Stimulated activated CD8-positive, alpha-beta memory T cell treated with anti-CD3 and anti-CD28 coated beads, Interleukin-15, amount 100 ng/mL, for 1 hour (primary cell): ENCODE measurements at places on chromosomes 4 and X.

DNA sequence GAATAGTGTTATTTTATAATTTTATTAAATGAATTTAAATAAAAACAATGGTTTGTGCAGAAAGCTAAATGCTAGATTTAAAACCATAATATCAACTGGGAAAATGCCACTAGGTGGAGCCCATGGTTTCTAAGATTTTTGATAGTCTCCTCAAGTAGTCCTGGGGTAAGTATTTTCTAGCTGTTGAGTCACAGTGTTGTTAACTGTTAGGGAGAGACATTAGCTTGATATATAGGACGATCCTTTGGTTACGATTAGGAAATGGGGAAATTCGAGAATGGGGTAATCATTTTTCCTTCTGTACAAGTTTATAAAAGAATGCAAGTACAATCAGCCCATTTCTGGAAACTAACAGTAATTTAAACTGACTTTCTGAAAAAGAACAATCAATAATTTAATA, 378.4 kb downstream of the ANKRD50 start:
- no peak for DNase-seq

DNA sequence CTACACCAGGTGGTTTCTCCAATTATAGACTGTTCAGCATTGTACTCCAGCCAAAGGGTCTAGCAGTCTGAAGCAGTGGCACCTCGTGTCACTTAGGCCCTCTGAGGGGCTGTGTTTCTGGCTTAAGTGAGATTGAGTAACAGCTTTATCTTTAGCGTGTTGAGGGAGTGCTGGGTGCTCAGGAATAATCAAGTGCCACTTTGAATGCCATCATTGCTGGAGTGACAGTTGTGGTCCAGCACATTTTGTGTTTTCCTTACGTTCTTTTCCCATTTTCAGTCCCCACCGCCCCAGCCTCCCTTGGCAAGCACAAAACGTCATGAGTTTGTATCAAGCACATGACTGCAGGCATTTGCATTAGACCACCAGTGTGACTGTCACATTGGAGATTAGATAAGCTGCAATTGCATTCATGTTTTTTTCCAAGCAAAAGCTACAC, 58.7 kb downstream of the FNIP2 start:
- no peak for DNase-seq

- no peak for DNase-seq
Observed at GRCh38 chrX:19684311-19684710, 169.0 kb upstream of the MAP3K15 start.

GRCh38 chr4:108901291-108901690, 138.4 kb upstream of the ETNPPL start:
- DNase-seq = no peak

DNA sequence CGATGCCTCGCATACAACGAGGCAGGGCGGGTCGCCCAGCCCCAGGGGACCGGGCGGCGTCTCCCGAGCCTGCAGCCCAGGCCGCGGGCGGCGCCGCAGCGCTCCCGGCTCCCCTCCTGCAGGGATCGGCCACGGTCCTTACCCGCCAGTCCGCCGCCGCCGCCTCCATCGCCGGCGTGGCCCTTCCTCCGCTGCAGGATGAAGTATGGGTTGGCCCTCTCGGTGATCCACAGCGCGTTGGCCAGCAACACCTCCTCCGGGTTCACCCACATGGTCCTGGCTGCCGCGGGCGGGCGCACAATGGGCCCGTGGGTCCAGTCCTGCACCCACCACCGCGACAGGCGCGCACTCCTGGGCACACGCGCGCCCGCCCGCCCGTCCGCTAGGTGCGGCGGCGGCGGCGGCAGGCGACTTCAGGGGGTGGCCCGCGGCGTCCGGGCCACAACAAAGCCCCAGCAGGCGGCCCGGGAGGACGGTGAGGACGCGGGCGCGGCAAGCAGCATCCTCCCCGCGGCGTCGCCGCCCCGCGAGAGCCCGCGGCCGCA, 339 bp downstream of the TBC1D9 start:
- DNase-seq = no peak

- no peak for DNase-seq
Observed at GRCh38 chr4:119873132-119873531, 193.5 kb downstream of the MAD2L1 start.

DNA sequence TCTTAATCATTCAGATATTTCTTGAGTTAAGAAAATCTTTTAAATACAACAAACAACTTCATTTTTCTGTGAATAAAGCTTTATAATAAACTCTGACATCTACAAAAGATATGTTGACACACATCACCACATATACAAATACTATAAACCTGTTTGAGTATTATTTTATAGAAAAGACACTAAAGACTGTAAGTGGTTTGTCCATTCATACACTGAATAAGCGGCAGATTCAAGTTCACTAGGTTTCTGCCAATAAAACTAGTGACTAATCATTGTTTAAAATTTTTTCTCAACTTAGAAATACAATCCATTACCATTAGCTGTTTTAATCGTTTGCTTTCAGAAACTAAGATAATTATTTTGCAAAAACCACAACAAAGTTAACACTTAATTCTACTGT, 1900.0 kb downstream of the C4orf33 start:
- no peak for DNase-seq

DNA sequence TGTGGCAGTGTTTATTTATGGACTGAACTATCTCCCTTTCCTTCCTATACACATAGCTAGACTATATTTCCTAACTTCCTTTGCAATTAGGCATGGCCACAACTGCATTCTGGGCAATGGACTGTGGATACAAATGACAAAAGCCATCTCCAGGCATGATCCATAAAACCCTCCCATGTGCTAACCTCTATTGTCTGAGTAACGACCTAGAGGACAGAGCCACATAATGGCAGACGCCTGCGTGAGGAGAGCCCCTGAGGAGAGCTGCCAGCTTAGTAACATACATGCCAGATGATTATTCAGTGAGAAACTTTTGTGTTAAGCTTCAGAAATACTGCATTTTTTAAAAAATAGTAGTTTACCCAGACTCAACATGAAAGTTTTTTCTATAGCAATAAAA, 142.9 kb downstream of the ADGRA3 start:
- no peak for DNase-seq

DNA sequence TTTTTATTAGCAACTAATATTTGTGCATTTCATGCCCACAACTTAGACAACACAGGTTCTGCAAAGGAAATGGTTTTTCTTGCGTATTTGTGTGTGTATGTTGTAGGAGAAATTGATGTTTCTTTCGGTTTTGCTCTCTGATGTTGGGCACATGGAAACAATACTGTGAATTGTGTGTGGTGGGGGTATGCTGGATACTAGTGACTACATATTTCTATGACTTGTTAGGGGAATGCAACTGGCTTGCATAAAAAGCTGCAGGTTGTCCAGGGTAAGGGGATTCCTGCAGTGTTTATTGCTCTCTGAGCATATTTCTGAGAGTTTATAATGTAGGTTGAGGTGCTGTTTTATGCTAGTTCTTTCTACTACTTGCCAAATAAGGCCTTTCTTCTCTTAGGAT, 11.6 kb downstream of the DLG3 start:
- no peak for DNase-seq

GRCh38 chrX:146241902-146242301, 424.3 kb downstream of the SLITRK2 start:
- DNase-seq = no peak

DNA sequence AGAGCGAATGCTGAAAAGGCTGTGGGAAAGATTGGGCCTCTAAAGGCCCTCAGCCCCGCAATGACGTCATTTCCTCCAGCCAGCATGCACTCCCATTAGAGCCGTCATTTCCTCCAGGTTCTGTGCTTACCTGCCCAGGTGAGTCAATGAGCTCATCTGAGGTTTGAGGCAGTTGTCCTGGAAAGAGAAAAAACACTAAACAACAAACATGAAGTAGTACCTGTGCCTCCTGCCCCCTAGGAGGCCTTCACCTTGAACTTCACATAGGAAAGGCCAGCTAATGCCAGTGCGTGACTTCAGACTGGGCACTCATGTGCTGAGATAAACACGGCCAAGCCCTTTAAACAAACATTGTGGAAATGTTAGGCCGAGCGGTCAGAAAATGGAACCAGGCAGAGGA, 55.9 kb downstream of the FHDC1 start:
- DNase-seq = no peak

GRCh38 chrX:15911734-15912550, 57.3 kb upstream of the AP1S2 start:
- DNase-seq = no peak

GRCh38 chr4:156738766-156739165, 232.8 kb downstream of the PDGFC start:
- no peak for DNase-seq

DNA sequence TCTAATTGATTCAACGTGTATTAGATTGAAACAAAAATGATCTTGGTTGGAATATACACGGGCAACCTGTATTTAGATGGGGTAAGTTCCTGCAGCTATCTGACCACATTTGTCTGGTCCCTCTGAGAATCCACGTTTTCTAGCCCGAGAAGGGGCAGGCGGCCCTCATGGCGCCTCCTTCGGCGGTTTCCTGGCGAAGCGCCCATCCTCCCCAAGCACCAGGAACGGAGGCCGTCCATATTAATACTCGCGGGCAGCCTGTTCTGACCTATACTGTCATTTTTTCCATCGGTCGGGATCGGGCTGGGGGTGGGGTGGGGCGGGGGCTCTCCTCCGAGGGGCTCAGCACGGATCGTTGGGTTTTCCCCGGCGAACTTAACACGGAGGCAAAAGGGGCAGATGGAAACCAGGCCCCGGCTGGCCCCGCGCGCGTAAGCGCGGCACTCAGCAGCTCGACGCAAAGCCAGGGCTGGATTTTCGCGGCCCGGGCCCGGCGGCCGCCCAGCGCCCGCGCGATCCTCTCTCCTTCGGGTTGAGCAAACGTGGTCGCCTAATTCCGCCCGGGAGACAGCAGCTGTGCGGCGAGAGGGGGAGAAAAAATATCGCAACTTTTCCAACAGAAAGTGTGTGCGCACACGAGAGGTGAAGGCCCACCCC, 77.2 kb upstream of the BCOR start:
- DNase-seq = no peak

- DNase-seq = no peak
Observed at GRCh38 chrX:101257448-101258258, 33.5 kb downstream of the TAF7L start.

GRCh38 chr4:6331018-6331417, 61.4 kb downstream of the WFS1 start:
- no peak for DNase-seq

GRCh38 chr4:37745946-37746345, 59.8 kb upstream of the RELL1 start:
- DNase-seq = no peak

GRCh38 chrX:135973025-135973547, 702 bp downstream of the MMGT1 start:
- DNase-seq = no peak

DNA sequence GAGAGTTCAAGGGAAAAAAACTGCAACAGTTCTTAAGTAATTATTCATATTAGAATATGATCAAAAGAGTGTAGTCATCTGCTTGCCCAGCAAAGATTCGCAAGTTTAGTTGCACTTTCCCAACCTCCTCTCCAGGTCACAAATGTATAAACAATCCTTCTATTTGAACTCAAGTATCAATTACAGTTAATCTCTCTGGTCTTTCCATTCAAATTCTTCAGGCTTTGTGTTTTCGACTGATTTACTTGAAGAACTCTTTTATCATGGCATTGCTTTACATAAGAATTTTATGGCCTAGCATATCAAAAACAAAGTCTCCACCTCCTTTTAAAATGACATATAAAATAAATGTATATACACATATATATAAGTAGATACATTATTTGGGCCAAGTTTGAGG, 1009.6 kb upstream of the DIAPH2 start:
- DNase-seq = no peak
